ENCODE measurements at places on chromosomes 7 and 10.

- DNase-seq: no peak
These were observed 314.9 kb upstream of the NPVF start for GRCh38 chr7:25543210-25543609.

DNA sequence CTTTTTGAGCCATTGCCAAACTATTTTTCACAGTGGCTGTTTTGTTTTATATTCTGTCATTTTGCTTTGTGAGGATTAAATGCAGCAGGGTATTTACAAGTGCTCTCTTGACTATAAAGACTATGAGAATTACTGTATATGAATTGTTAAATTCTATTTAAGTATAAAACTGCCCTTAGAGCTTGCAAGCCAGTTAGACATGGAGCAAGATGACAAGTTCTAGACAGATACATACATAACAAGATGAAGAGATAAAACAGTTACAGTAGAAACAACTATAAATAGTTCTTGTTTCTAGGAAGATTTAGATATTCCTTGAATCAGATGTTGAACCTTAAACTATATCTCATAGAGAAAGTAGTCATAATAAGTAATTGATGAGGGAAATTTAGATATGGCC is 60.6 kb downstream of the DNAH11 start:
- DNase-seq: no peak

- DNase-seq: no peak
These were observed 110.0 kb upstream of the FAM204A start for GRCh38 chr10:118452098-118452497.

DNA sequence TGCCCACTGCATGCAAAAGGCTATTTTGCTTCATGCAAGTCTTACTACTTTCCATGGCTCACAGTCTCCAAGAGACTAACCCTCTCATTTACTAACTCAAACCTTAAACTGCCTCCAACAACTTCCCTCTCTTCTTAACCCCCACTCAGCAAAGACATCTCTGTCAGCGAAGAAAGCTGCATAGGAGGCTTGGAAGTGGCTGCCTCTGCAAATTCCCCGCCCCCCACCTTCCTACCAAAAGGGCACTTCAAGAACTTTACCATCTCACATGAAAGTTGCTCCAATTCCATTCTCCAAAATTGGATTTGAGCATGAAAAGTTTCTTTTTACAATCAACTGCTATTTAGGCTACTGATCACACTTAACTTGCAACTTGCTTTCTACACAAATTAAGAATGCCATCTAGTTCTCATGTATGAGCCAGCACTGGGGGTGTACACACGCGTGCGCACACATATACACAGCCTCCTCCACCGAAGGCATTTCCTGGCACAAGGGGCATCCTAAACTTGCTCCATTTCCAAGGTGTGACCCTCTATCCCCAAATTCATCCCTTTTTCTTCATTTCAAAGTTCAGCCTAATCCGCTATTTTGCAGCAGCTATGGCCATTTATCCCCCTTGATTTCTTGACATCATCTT is 1.8 kb downstream of the CCDC6 start:
- no peak for DNase-seq

GRCh38 chr10:54691331-54691730 is 109.7 kb downstream of the PCDH15 start:
- no peak for DNase-seq

Measured in esophagus squamous epithelium (tissue), 5 donors.